Mucosa of gallbladder (tissue), 1 donor: ENCODE measurements at places on chromosomes 16 and 17. TPM values are rescaled to one million over a fixed set of nuclear protein-coding genes. Genes with fewer than 3 reads are reported as not detected.

- DNase-seq: no peak
These were observed 41.5 kb upstream of the GNG13 start for GRCh38 chr16:842061-842476.

The STAT5B gene
- 61.7 TPM for total RNA-seq

The HES7 gene
- 0.78 TPM for total RNA-seq

The TM4SF5 gene
- 56.9 TPM for total RNA-seq

The GGNBP2 gene
- 65.9 TPM for total RNA-seq

The ADAM11 gene
- total RNA-seq: 2.8 TPM

DNA sequence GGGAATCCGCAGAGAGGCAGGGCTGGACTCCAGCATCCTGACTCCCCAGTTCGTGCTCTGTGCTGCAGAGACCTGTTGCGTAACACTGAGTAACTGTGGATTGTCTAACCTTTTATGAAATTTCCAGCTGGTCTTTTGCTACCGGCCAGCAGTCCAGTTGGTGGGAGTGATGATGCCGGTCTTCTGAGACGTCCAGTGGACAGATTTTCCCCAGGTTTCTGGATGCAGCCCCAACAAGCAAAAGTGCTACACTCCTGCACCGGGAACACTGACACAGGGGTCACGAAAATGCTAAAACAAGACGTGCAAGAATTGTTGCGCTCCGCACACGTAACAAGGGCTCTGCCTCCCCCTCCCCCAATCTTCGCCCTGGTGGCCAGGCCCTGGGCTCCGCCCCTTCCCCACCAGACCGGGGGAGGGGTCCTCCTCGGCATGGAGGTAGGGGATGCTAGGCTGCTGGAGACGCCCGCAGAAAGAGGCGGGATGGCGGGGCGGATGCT is 701 bp upstream of the MRC2 start:
- DNase-seq: peak; percentile 56

- no peak for DNase-seq
These were observed 10.9 kb downstream of the CEP295NL start for GRCh38 chr17:78892062-78892456.

The SMTNL2 gene
- 2.4 TPM for total RNA-seq

- DNase-seq: no peak
These were observed 1.1 kb downstream of the ASGR2 start for GRCh38 chr17:7113273-7114071.

DNA sequence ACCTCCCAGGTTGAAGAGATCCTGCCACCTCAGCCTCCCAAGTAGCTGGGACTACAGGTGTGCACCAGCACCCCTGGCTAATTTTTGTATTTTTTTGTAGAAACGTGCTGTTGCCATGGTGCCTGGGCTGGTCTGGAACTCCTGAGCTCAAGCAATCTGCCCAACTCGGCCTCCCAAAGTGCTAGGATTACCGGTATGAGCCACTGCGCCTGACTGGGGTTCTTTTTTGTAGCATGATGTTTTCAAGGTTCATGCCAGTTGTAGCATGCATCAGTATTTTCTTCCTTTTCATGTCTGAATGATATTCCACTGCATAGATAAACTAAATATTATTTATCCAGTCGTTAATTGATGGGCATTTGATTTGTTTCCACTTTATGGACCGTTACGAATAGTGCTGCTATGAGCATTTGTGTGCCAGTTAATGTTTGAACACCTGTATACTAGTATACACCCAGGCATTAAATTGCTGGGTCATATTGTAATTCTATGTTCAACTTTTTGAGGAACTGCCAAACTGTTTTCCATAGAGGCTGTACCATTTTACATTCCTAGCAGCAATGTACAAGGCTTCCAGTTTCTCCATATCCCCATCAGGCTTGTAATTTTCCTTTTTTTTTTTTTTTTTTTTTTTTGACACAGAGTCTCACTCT is 24.8 kb upstream of the CEP20 start:
- DNase-seq: no peak

The ZP2 gene
- 0.09 TPM for total RNA-seq

The STAC2 gene
- 1.3 TPM for total RNA-seq

- no peak for DNase-seq
These were observed 9.8 kb downstream of the DUSP3 start for GRCh38 chr17:43768943-43769342.

DNA sequence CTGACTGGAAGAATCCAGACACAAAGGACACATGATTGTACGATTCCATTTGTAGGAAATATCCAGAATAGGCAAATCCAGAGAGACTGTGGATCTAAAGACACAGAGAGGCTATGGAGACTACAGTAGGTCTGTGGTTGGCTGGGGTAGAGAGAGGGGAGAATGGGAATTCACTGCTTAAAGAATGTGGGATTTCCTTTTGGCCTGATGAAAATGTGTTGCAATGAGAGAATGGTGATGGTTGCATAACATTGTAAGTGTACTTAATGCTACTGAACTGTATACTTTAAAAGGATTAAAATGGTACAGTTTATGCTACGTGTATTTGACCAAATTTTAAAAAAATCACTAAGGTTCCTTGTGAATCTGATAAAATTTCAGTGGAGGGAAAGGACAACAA is 62.1 kb downstream of the GPRC5B start:
- no peak for DNase-seq

The CX3CL1 gene
- total RNA-seq: 19.7 TPM

- DNase-seq: peak; percentile 79
These were observed 258.6 kb downstream of the CBLN1 start for GRCh38 chr16:49023050-49023449.

DNA sequence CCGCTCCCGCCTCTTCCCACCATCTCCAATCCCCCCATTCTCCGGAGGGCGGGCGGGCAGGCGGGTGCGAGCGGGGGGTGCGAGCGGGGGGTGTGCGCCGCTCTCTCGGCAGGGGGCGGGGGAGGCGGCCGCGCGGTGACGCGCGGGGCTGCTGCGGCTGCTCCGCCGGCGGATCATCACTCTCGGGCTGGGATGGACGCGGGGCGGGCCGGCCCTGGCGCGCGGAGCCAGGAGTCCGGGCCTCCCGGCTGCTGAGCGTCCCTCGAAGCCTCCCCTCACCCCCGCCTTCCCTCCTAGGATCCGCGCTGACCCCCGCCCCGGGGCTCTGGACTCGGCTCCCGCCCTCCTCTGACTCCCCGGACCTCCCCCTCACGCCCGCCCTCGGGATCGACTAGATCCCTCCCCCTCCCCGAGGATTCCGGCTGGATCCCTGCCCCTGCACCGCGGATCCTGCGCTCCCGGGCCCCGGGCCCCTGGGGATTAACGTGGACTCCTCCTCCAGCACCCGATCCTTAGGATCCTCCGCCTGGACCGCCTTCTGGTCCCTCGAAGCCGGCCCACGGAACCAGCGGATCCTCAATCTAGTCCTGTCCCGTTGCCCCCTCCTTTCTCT is 946 bp upstream of the TMEM256 start:
- DNase-seq: no peak

The SDR42E1 gene
- total RNA-seq: 10.5 TPM

The SLC7A5 gene
- 9.4 TPM for total RNA-seq

The UMOD gene
- total RNA-seq: 0.60 TPM

DNA sequence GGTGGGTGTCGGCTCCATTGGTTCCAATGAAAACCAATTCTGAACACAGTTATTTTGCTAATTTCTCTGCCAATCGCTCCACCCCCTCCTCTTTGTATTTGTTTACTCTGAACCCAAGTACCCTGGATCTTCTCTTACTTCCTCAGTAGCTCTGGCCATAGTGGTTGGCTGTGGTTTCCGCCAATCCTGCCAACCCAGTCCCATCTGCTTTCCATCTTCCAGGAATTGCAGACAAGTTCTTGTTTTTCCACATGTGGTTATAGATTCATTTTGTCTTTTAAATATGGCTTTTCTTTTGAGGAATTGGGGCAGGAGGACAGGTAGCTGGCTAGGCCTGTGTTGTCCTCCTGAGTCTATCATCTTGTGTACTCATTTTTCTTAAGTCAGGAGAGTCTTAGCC is 92.0 kb downstream of the CYLD start:
- peak; percentile 26 for DNase-seq

DNA sequence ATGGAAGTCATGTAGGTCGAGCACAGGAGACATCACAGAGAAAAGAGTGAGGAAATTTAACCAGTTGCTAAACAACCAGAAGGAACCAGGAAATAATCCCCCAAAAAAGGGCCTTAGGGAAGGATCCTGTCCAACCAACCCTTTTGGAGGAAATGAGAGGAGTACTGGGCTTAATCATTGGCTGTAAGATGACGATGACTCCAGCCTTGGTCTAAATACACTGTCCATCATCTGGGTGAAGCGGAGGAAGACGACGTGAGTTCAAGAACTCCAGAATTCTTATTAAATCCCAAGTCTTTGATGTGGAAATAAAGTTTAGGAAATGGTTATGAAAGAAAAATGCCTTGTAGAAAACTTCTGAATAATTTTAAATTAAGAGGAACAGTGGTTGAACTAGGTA is 11.5 kb upstream of the ALOX15 start:
- no peak for DNase-seq

DNA sequence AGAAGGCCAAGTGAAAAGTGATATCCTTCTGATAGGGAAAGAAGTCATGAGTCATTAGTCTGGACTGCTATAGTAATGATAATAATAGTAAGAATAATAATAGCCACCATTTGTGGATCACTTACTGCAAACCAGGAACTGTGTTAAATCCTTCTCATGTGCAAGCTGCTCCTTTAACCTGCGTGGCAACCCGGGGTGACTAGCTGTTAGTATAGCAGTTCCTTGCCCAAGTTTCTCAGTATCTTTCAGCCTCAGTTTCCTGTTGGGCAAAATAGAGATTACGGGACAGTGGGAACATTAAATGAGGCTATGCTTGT is 129.5 kb downstream of the CDH13 start:
- DNase-seq: no peak

DNA sequence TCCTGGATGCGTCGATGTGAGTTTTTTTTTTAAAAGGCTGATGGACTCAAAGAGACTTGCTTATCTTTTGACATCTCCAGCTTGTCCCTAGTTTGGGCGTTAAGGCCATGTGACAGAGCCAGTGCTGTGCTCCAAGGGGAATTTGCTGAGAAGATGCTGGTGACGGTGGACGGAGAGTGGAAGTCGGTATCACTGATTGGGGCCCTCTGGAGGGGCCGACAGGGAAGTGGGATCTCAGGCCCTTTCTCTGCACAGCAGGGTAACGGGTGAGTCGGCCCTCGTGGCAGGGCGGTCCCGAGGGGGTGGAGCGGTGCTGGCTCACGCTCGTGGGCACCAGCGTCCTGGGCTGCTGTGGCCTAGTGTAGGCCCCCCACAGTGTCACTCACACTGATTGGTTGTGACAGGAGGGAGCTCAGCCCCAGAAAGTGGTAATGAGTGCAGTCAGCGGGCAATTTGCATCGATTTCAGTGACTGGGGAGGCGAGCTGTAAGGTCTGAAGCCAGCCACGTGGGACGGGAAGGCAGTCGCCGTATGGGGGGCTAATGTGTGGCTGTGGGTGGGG is 91.3 kb downstream of the TBC1D16 start:
- no peak for DNase-seq

DNA sequence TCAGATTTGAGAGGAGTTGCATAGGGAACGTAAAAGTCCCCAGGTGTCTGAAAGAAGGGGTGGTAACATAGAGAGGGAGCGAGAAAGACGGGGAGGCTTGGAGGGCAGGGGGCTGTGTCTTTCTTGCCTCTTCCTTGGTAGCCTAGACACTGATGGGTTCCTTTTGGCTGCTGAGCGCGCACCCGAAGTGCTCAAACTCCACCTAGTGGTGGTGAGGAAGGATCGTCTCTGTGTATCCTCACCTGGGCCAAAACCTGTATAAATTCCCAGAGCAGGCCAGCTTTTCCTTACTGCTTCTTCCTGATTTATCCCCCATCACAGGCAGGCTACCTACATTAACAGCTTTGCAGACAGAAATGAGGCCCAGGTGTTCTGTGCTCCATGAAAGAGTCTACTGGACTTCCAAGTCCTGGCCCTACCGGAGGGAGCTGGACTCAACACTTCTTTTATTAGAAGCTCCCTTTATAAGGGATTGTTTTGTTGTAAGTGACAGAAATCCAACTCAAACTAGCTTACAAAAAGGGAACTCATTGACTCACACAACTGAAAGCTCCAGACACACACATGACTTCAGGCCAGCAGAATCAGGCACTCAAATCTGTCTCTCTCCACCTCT is 5.5 kb upstream of the SLC25A35 start:
- DNase-seq: peak; percentile 47

- no peak for DNase-seq
These were observed 2.8 kb downstream of the RBFOX3 start for GRCh38 chr17:79607940-79608623.

The MFAP4 gene
- total RNA-seq: 303 TPM

GRCh38 chr17:1965556-1966273 is 59.4 kb downstream of the RTN4RL1 start:
- no peak for DNase-seq
